ENCODE measurements at places on chromosomes 4 and X.

GRCh38 chrX:25600776-25601175, 537.4 kb upstream of the MAGEB18 start:
- H3K27ac ChIP-seq: no peak overlapping the region
- no peaks in the 10 kb centered on the region for H3K4me1 ChIP-seq
- no peaks in the 10 kb centered on the region for H3K36me3 ChIP-seq
- no peaks in the 10 kb centered on the region for H3K27me3 ChIP-seq
- H3K4me3 ChIP-seq: no peak overlapping the region

DNA sequence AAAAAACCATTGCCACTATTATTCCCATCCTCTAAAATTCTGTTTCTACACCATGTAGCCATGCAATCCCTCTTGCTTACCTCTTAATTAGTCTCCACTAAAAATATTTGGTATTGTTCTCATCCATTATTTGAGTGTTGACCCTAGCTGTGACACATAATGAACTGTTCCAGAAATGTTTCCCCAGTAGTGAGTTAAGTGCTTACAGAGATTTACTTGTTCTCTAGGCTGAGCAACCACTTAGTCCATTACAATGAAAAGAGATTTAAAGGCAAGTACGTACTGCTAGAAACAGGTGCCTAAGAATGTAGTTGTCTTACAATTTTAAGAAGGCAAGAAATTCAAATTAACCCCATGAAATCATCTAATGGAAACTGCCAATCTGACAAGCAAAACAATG, 112.7 kb upstream of the PTPN13 start:
- no peaks in the 10 kb centered on the region for H3K36me3 ChIP-seq
- no peaks in the 10 kb centered on the region for H3K27me3 ChIP-seq
- H3K4me1 ChIP-seq: peaks cover 7% of the 10 kb centered on the region
- DNase-seq: no peak
- H3K4me3 ChIP-seq: no peak overlapping the region

DNA sequence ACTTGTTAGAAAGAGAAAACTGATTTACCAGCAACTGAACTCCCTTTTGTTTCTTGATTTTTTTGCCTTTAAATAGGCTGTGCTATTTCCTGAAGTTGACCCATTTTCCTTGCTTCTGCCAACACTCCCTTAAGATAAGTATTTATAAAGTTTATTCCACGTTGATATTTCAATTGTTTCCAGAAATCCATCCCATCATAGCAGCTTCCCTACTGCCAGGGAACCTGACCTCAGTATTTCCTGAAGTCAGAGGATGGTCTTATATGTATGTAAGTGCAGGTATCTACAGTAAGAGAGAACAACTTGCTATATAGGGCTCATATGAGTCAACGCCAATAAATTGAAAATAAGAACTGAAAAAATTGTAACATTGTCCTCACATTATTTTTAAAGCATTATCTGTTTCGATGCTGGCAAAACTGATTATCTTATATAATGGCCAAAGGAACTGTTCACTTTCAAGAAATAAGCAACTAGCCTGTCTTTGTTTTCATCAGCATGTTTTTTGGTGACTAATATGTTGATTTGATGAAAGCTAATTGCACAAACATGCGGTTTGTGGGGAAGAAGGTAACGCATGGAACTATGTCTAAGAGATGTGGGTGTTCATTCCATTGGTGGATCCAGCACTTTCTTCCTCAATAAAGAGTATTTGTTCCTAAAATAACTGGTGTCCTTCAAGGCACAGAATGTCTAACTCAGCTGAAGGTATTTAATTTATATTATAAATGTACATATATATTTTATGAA, 4.7 kb downstream of the LIMCH1 start:
- DNase-seq: no peak
- H3K27ac ChIP-seq: no peak overlapping the region
- no peaks in the 10 kb centered on the region for H3K36me3 ChIP-seq
- H3K4me3 ChIP-seq: no peak overlapping the region
- H3K4me1 ChIP-seq: no peaks in the 10 kb centered on the region
- no peaks in the 10 kb centered on the region for H3K27me3 ChIP-seq

DNA sequence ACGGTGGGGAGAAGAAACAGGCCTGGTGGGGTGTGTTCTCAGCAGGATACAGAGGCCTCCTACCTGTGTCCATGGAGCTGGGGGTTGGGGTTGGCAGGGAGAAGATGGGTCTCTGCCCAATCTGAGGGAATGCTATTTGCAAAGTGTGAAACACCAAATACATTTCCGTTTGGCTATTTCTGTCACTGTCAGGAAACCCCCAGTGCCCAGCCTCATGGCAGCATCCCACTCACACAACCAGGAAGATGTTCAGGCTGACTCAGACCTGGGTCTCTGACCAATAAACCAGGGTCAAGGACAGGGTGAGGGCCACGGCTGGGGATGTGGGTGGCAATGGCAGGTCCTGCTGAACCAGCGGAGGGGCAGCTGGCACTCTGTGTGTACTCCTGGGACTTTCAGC, 41.3 kb downstream of the BCOR start:
- peaks cover 56% of the 10 kb centered on the region for H3K36me3 ChIP-seq
- no peaks in the 10 kb centered on the region for H3K27me3 ChIP-seq
- no peak for DNase-seq
- peaks cover 6% of the 10 kb centered on the region for H3K4me1 ChIP-seq
- no peak overlapping the region for H3K27ac ChIP-seq
- no peak overlapping the region for H3K4me3 ChIP-seq

DNA sequence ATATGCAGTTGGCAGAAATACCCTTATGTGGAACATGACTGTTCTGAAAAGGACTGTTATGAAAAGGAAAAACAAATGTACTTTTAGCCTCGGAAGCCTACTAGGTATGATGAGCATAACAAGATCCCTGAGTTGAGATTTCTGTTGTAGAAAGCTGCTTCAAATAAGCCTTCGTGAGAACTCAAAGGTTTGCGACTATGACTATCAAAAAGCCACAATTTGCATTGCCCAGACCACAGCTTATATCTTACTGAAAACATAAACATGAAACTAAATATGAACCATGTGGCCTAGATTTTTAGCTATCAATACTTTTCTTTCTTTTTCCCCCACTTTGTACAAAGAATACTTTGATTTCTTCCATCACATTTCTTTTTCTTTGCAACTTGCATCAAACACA, 398.2 kb upstream of the LCORL start:
- DNase-seq: no peak
- H3K4me3 ChIP-seq: no peak overlapping the region
- no peaks in the 10 kb centered on the region for H3K27me3 ChIP-seq
- H3K27ac ChIP-seq: no peak overlapping the region
- no peaks in the 10 kb centered on the region for H3K36me3 ChIP-seq

- H3K4me3 ChIP-seq: no peak overlapping the region
- peaks cover 30% of the 10 kb centered on the region for H3K36me3 ChIP-seq
- peaks cover 51% of the 10 kb centered on the region for H3K4me1 ChIP-seq
- DNase-seq: no peak
Measured at GRCh38 chr4:83230928-83231327, 53.7 kb downstream of the COQ2 start.

DNA sequence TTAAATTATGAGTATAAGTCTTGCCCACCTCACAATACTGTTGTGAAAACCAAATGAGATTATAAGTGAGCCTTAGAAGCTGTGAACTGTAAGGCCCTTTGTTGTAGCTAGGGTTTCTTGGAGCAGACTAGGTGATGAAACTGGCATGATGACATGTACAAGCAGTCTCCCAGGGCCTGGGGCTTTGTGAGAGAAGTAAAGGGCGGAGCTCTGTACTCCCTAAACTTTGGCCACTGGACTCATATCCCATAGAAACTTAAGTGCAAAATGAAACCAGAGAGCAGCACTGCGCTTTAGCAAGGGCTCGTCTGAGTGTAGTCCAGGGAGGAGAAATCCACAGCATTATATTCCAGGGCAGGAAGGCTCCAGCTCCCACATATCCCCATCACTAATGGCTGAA, 385.6 kb upstream of the FGF16 start:
- H3K36me3 ChIP-seq: no peaks in the 10 kb centered on the region
- H3K4me3 ChIP-seq: no peak overlapping the region
- no peaks in the 10 kb centered on the region for H3K27me3 ChIP-seq
- no peaks in the 10 kb centered on the region for H3K4me1 ChIP-seq

- H3K36me3 ChIP-seq: peaks cover 2% of the 10 kb centered on the region
- H3K27ac ChIP-seq: peak overlapping the region; percentile 16
- H3K4me1 ChIP-seq: peaks cover 6% of the 10 kb centered on the region
- H3K4me3 ChIP-seq: no peak overlapping the region
Measured at GRCh38 chrX:108071578-108071977, 19.8 kb downstream of the PSMD10 start.

GRCh38 chr4:138005486-138005885, 236.7 kb downstream of the SLC7A11 start:
- no peaks in the 10 kb centered on the region for H3K27me3 ChIP-seq
- H3K4me3 ChIP-seq: no peak overlapping the region
- H3K4me1 ChIP-seq: no peaks in the 10 kb centered on the region
- DNase-seq: no peak

- peak overlapping the region; percentile 34 for H3K4me3 ChIP-seq
- H3K4me1 ChIP-seq: peaks cover 28% of the 10 kb centered on the region
Measured at GRCh38 chrX:45070116-45071007, 130.3 kb downstream of the DIPK2B start.

DNA sequence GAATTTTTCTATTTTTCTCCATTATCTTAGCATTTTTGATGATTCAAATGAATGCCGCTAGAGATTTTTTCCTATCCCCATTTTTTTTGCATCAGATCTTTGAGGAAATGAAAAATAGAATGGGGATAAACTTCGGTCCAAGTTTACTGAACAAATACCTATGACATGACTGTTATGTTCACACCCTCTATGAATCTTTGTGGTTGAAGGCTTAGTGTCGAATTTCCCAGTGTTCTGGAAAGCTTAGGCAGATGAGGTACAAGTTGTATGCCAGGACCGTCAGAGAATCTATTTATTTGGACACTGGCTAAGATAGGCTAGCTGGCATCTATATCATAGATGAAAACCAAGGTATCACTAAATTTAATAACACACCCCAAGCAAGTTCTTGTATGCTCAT, 123.4 kb downstream of the SPCS3 start:
- DNase-seq: no peak
- no peaks in the 10 kb centered on the region for H3K4me1 ChIP-seq
- H3K36me3 ChIP-seq: no peaks in the 10 kb centered on the region

DNA sequence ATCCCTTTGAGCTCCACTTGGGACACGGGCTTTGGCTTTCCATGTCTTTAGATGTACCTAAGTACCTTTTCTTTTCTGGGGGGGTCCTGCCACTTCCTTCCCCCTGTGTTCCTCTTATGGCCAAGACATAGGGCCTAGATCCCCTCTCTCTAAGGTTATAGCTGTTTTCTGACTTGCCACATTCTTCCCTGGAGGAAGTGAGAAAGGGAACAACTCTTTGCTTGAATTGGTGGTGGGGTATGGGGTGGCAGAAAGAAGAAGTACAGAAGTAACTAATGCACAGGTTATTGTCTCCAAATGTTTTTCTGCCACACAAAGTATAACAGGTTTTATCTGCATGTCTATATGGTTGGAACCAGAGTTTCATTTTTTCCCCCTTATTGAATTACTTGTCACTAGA, 29.7 kb upstream of the DIPK2B start:
- no peaks in the 10 kb centered on the region for H3K27me3 ChIP-seq
- DNase-seq: no peak
- H3K36me3 ChIP-seq: no peaks in the 10 kb centered on the region
- no peak overlapping the region for H3K27ac ChIP-seq
- no peak overlapping the region for H3K4me3 ChIP-seq

GRCh38 chr4:97994765-97995465, 148.4 kb downstream of the STPG2 start:
- H3K4me3 ChIP-seq: no peak overlapping the region
- DNase-seq: no peak
- no peak overlapping the region for H3K27ac ChIP-seq
- no peaks in the 10 kb centered on the region for H3K4me1 ChIP-seq
- H3K27me3 ChIP-seq: peaks cover 4% of the 10 kb centered on the region

DNA sequence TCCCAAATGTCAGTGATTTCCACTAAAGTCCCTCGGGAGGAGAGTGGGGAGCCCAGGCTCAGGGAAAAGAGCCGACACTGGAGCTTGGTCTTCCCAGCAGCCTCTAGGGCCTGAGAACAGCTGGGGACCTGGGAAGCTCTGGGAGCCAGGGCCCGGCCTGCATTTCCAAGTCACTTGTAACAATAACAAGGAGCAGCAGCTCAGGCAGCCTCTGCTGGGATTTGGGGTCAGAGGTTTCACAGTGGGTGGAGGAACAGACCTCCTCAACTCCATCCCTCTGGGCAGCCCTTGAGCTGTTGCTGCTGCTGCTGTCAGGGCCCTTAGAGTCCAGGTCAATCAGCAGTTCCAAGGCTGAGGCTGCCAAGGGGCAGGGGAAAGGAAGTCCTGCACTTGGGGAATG, 11.1 kb downstream of the STARD8 start:
- H3K4me3 ChIP-seq: no peak overlapping the region
- no peaks in the 10 kb centered on the region for H3K36me3 ChIP-seq
- H3K27me3 ChIP-seq: peaks cover 4% of the 10 kb centered on the region
- H3K4me1 ChIP-seq: no peaks in the 10 kb centered on the region

- no peak overlapping the region for H3K4me3 ChIP-seq
- DNase-seq: no peak
- no peaks in the 10 kb centered on the region for H3K36me3 ChIP-seq
Measured at GRCh38 chr4:112005027-112005426, 140.2 kb upstream of the FAM241A start.

DNA sequence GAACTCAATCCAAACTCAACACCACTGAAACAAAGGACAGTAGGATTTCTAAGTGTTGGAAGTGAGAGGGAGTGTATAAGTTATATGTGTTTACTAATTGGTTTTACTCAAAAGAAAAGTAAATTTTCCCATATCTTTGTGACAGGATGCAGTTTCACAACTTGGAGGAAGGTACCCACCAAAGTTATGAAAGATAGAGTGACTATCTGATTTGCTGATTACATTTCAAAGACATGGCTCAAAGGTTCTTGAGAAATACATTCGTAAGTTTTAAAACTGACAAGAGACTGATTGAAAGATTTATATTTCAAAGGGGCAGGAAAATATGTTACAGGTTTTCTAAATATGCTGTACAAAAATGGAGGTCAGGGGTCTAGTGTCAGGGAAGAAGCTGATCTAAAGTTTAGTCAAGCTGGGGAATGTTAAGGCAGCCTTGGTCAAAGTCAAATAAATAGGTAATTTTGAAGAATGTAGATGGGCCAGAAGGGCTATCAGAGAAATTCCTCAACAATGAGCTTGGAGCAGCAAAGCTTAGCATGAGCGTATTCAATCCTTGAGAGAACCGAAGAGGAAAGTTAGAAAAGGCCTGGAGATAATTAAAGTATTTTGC, 9.7 kb upstream of the COMMD8 start:
- DNase-seq: no peak
- H3K27ac ChIP-seq: no peak overlapping the region
- H3K27me3 ChIP-seq: peaks cover 6% of the 10 kb centered on the region
- no peaks in the 10 kb centered on the region for H3K36me3 ChIP-seq
- H3K4me1 ChIP-seq: no peaks in the 10 kb centered on the region

- no peaks in the 10 kb centered on the region for H3K36me3 ChIP-seq
- H3K4me1 ChIP-seq: no peaks in the 10 kb centered on the region
- H3K27me3 ChIP-seq: no peaks in the 10 kb centered on the region
Measured at GRCh38 chrX:46165411-46165810, 379.8 kb downstream of the ZNF674 start.

GRCh38 chrX:135421932-135422809, at the start of gene SMIM10L2A:
Gene SMIM10L2A (plus strand): TSS chrX:135421944. CDS start chrX:135422132, 188 bp downstream.
- no peak within 1 kb of the TSS for H3K27ac ChIP-seq
- no peaks in the 10 kb centered on the region for H3K36me3 ChIP-seq
- H3K4me3 ChIP-seq: peak within 1 kb of the TSS; percentile 64
- peaks cover 6% of the 10 kb centered on the region for H3K4me1 ChIP-seq

GRCh38 chrX:40543661-40544328, 37.0 kb upstream of the ATP6AP2 start:
- H3K27ac ChIP-seq: no peak overlapping the region
- peaks cover 4% of the 10 kb centered on the region for H3K27me3 ChIP-seq
- no peaks in the 10 kb centered on the region for H3K36me3 ChIP-seq
- DNase-seq: no peak

- H3K27me3 ChIP-seq: no peaks in the 10 kb centered on the region
- H3K27ac ChIP-seq: no peak overlapping the region
- DNase-seq: no peak
- no peaks in the 10 kb centered on the region for H3K4me1 ChIP-seq
- H3K4me3 ChIP-seq: no peak overlapping the region
Measured at GRCh38 chrX:34886011-34886410, 56.6 kb upstream of the FAM47B start.

All from activated naive CD8-positive, alpha-beta T cell treated with anti-CD3 and anti-CD28 coated beads for 36 hours (primary cell).